ENCODE measurements at places on chromosomes 2 and 18.

- DNase-seq = no peak
These were observed 17.3 kb downstream of the OTOF start for GRCh38 chr2:26460613-26461031.

DNA sequence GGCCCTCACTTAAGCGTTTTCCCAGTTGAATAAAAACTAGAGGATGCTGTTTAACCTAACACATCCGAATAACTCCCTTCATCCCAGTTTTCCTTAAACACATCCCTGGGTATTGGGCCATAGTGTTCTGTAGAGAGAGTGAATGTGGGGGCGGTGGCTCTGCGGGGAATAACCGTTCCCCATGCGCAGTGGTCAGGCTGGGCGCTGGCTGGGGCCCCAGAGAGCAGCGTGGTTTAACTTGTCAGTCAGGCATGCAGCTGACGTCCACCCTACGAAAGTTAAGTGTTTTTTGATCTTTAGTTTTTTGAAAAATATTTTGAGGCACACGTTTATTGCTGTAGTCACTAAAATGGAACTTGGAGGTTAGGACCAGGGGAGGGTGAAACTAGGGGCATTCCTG lies 33.7 kb downstream of the CTDP1 start:
- DNase-seq = no peak

DNA sequence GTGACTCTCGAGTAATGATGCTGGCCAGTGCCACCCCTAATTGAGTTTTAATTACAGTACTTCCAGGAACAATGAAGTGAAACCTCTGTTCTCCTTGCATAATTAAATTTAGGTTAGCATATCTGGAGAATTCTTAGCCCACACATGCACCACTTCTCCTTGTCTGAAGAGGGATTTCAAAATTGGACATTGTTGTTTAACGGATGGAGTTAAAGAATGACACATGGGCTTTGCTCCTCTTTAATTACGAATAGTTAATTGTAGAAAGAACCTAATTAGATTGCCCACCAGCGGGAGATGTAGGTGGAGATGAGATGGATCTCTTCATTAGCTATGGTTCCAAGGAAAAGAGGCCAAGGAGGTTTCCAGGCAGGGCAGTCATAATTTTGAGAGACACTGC lies 33.1 kb upstream of the EN1 start:
- no peak for DNase-seq

DNA sequence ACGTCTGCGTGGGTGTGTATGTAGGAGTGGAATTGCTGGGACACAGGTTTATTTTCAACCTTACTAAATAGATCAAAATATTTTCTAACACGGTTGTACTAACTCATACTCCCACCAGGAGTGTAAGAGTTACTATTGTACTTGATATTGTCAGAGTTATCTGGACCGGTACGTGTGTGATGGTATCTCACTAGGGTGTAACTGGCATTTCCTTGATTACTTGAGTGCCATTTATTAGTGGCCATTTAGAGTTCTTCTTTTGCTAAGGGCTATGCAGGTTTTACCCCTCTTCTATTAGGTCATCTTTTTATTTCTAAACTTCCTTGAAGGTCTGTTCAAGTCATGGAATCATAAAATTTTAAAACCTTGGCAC lies 33.5 kb downstream of the CENPO start:
- no peak for DNase-seq

DNA sequence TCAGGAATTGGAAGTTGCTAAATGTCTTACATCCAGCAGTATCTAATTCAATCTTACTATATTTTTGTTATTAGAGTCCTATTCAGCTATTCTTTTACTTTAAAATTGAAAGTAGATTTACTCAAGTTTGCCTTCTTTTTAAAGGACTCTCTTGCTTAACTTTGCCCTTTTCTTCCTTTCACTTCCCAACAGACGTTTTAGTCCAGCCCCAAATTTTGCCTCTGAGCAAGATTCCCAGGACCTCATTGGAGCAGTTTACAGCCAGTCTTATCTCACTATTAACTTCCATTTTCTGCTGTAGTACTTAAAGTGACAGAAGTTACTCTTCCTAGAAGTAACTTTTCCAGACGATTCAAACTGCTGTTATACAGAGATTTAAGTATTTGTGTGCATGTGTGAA lies 1.7 kb upstream of the PRKD3 start:
- DNase-seq = peak; percentile 71

DNA sequence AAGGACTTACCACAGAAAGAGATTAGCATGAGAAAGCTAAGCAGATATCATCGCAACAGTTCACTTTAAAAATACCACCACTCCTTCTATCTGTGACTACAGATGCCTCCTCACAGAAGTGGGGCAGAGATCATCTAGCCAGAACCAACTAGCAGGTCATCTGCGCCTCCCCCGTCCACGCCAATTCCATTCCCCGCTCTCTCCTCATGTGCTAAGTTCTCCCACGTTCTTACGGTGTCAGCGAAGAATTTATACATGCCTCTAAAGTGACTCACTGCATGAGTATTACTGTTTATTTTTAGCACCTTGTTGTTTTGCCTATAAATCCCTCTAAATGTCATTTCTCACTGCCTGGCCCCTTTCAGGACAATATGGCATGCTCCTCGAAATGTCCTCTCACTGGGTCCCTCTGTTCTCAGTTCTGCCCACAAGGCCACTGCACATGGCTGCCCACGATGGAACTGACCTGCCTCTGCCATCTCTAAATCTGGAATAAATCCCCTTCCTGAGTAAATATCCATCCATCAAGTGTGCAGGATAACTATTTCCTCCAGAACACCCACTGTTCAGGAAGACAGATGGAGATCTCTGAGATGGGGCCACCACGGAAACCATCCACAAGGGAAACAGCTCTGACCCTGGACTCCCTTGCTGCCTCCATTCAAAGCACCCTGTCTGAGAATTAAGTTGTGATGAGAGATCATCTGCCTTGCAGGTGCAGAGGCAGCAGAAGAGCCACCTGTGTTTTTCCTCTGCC lies 137.7 kb downstream of the IRS1 start:
- DNase-seq = peak; percentile 84

DNA sequence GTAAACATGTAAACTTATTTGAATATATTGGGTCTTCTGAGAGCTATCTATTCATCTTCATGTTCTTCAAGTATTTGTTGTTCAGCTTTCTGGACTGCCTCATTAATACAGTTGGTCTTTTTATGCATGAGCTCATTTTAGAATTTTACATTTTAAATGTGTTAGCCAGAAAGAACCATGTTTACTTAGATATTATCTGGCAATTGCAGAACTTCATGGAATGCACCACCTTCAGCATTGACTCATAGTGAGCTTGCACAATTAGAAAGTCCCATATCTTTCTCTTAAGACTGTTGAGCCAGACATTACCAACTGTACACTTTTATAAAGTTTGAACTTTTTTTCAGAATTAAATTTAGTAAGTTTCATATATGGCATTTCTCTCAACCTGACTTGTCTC lies 536.7 kb downstream of the RIT2 start:
- DNase-seq = peak; percentile 18

DNA sequence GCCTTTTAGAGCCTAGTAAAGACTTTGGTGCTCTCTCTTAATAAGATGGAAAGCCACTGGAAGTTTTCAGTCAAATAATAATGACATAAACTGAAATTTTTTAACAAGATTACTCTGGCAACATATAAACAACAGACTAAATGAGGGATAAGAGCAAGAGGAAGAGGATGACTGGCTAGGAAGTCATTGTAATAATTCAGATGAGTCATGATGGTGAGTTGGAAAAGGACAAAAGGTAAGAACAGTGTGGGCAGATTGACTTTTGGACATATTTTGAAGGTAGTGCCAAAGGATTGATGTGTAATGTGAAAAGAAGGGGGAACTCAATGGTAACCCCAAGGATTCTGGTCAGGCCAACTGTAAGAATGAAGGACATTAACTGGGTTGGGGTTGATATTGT lies 310.3 kb downstream of the NOL4 start:
- peak; percentile 16 for DNase-seq

DNA sequence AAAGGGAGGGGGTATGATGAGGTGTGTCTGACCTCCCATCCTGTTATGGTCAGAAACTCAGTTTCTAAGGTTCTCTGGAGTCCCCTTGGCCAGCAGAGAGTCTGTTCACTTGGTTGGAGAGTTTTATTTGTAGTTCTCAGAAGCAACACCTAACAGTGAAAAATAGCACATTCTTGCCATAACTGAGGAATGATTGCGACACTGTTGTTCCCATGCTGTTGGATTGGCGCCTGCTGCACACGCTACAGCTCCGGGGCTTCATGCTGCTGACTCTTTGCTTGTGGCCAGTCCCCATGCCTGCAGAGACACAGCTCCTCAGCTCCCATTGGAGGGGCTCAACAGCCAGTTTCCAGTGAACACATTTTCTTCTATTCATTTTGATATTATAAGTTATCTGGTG lies 42.1 kb downstream of the TPGS2 start:
- peak; percentile 86 for DNase-seq

DNA sequence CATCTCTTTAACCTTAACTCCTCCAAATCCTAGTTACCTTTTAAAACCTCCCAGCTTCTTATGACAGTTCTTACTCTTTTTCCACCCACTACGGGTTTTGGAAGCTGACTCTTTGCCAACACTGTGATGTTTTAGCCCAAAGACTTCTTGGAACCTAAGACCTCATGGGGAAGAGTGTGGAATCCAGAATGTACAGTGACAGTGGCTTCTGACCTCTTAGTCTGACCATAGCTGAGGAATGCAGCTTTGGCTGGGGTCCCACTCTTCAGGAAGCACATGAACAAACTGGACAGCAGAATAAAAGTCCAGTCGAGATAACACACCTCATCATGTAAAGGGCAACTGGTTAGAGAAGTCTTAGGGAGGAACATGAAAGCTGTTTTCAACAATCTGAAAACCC lies 161.1 kb upstream of the PKDCC start:
- no peak for DNase-seq

GRCh38 chr2:206211657-206212255 lies 52.1 kb downstream of the EEF1B2 start:
- DNase-seq = peak; percentile 42

DNA sequence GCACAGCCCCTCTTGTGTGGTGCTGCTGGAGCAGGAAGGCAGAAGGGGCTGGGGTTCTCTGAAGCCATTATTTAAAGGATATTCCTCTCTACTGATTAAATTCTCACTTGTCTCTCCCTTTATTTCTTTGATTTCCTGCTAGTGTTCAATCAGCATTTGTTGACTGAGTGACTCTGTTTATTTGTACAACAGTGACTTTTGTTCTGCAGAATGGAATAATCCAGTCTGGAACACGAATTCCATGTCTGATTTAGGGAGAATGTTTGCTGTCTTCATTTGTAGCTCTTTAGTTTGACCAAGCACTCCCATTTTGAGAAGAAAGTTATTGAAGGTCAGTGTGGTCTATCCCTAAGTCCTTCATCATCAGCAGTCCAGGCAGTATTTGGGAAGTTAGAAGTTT lies 141.2 kb downstream of the SETBP1 start:
- DNase-seq = no peak

- peak; percentile 97 for DNase-seq
These were observed 305.4 kb upstream of the HS6ST1 start for GRCh38 chr2:128623776-128624761.

DNA sequence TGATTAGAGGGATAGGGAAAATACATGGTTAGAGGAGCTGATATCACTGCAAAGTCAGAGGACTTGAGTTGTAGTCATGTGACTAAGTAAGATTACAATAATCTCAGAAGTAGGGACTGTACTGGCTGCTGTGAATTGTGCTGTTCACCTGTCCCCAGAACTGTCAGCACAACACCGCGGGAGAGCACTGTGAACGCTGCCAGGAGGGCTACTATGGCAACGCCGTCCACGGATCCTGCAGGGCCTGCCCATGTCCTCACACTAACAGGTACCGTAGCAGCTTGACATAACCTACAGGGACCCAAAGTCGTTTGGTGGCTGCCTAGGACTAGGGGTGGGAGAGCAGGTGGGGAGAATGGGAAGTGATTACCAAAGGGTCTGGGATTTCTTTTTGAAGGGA lies 132.8 kb upstream of the TTC39C start:
- no peak for DNase-seq

GRCh38 chr18:35197296-35197695 lies 43.5 kb upstream of the ZNF397 start:
- no peak for DNase-seq

DNA sequence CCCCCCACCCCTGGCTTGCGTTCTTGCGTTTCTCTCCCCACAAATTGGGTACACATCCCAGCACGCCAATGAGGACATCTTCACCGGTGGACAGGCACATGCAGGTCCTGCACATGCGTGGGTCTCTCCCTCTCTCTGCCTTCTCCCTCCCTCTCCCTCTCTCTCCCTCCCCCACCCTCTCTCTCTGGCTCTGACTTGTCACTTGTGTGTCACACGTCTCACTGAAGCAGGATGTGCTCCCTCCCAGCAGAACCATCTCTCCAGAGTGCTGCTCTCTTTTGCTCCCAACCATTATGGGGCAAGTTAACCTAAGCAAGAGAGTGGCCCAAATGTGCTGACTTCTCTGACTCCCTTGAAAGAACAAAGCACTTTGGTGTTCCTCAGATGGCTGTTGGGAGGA lies 120.8 kb upstream of the CAB39 start:
- DNase-seq = no peak

GRCh38 chr18:54392543-54393023 lies 34.9 kb downstream of the C18orf54 start:
- peak; percentile 70 for DNase-seq

- no peak for DNase-seq
These were observed 84.3 kb downstream of the TNS1 start for GRCh38 chr2:217918308-217919024.

Measured in fibroblast of upper back skin (primary cell).